Stimulated activated CD4-positive, alpha-beta T cell treated with anti-CD3 and anti-CD28 coated beads, Interleukin-1b, Interleukin-23, amount 100 ng/mL, for 24 hours (primary cell): ENCODE measurements at places on chromosomes 1 and 21.

DNA sequence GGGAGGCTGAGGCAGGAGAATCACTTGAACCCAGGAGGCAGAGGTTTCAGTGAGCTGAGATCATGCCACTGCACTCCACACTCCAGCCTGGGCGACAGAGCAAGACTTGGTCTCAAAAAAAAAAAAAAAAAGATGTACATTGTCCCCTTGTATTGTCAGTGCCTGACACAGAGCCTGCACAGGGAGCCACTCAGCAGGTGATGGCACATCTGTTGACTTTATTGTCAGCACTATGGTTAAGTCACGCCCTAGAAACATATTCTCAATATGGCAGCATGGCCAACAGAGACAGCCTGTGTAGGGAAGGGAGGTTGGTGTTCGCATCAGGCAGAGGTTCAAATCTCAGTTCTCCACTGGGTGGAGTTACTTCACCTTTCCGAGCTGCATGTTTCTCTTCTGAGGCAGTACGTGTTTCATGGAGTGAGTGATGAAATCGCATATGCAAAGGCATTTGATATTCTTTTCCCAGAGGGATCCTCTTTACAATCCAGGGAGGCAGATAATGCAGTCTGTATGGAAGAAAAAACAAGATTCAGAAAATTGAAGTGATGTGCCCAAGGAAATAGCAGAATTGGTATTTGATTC lies 20.6 kb downstream of the LAMC2 start:
- no peak for DNase-seq

DNA sequence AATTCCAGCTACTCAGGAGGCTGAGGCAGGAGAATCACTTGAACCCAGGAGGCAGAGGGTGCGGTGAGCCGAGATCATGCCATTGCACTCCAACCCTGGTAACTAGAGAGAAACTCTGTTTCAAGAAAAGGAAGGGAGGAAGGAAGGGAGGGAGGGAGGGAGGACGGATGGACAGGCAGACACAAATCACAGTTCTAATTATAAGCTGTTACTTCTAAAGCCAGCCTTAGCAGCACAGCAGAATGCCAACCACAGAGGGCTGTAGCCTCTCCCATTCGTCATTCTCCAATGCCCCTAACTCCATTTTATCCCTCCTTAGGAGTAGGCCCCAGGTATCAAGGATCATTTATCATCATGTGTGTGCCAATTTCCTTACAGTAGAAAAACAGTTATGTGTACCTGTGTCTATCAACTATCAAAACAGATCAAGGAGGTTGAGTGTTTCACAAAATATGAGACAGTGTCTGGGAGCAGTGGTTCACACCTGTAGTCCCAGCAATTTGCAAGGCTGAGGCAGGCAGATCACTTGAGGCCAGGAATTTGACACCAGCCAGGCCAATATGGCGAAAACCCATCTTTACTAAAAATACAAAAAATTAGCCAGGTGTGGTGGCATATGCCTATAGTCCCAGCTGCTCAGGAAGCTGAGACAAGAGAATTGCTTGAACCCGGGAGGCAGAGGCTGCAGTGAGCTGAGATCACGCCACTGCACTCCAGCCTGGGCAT lies 19.1 kb downstream of the USP48 start:
- DNase-seq: no peak

GRCh38 chr1:232308616-232309015 lies 321.3 kb downstream of the SIPA1L2 start:
- DNase-seq: no peak

DNA sequence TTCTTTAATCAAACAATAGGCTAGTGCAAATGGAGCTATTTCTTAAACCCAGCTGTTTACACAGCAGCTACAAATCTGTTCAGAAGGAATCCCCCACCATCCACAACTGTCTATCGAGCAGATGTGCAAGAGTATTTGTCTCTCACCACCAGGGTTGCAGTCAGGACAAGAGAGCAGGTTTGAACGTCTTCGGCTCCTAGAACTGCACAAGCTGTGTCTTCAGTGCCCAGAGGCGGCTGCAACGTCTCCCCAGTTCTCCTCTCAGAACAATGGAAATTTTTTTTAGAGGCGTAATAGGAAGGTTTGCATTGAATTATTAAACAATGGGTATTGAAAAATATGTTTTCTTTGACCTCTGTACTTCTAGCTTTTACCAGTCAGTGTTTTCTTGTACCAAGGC lies 7.3 kb downstream of the OVAAL start:
- DNase-seq: no peak

GRCh38 chr1:226798427-226799411 lies 59.6 kb upstream of the ITPKB start:
- DNase-seq: peak; percentile 57
